Iris pigment epithelial cell (primary cell): ENCODE measurements at places on chromosomes 12 and 14.

DNA sequence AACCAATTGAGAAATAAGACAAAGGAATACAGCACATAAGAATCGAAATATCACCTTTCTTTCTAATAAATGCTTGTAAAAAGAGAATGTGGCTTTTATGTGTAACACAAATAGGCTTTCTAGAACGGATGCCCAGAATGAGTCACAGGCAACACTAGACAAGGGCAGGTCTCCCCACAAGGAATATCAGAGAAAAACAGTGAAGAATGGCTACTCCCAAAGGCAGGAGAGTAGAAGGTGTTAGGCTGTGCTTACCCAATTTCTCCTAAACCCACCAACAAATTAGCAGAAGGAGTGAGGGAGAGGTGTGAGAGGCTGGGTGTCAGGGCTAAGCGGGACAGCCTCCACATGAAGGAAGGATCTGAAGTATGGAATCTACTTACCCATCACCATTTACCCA is 55.2 kb downstream of the GALNT4 start:
- peak; percentile 82 for DNase-seq

DNA sequence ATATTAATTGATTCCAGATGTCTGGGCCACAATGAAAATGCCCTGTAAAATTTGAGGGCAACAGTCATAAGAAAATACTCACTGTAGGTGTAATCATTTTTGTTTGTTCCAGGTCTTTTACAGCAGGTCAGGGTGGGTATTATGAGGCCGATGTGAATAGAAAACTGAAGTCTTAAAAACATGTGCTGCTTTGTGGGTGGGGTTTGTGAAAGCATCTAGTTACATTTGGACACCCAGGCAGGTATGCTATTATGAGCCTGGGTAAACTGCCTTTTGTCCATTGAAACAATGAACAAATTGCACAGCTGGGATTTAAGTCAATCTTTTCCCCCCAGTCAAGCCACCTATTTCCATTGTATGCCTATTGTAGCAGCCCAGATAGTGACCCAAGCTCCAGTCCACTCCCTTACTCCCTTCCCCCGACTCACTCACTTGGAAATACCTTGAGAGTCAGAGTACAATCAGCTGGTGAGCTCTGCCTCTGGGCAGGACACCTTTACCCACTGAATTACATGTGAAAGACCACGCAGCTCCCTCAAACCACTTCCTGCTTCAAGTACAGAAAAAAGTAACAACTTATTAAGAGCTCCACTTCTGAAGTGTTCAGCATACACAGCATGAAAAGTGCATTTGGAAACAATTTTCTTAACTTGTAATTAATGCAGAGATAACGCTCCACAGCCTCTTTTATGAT is 1.8 kb downstream of the IGF1 start:
- no peak for DNase-seq

- DNase-seq: no peak
These were observed 69.7 kb upstream of the VRK1 start for GRCh38 chr14:96727491-96727890.

DNA sequence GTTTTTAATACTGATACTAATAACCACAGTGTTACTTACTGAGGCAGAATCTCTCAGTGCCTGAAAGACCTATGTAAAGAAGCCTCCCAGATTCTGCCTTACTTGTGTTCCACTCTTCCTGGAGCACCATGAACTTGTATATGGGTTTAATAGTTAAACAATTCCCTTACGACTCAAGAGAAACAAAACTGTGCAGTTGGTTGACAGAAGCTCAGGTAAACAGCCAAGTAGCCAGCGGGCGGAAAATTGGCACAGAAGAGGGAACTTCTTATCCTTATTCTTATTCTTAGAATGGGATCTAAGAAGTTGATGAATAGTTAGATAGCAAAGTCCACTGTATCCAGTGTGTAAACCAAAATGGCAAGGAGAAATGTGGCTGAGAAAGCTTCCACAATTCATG is 22.7 kb upstream of the MAGOHB start:
- DNase-seq: no peak

GRCh38 chr12:49220972-49221371 is 32.1 kb upstream of the TUBA1A start:
- no peak for DNase-seq

- peak; percentile 62 for DNase-seq
These were observed 37.5 kb downstream of the PLCZ1 start for GRCh38 chr12:18700271-18700670.

DNA sequence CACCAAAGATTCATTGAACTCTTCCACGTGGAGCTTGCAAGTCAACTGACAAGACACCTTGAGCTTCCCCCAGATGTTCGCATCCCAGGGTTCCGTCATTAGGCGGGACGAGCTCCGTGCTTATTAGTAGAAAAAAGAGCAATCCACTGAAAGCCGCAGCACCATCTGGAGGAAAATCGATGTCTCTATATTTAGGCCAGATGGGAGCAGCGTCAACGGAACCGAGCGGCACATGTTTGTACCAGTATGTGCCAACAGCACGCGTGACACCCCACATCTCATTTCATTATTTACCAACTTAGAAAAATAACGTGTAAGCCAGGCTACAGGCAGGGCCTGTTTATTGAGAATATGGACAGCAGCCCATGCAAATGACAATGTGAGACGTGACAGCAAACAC is 45.8 kb upstream of the TMEM132D start:
- DNase-seq: no peak

GRCh38 chr14:105061428-105062047 is 3.7 kb downstream of the GPR132 start:
- no peak for DNase-seq

DNA sequence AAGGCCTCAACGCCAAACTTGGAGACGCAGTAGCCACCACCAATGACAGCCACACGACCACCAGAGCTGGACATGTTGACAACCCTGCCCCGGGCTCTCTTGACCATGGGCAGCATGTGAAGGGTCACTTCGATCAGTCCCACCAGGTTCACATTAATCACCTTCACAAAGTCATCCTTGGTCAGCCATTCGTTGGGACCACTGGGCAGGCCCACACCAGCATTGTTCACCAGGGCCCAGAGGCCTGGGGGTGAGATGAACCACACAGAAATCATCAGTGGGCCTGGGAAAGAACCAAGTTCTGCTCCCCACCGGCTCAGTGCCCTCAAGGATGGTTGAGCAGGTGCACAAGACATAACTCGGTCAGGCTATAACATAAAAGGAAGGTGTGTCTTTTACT is 4.0 kb downstream of the SDR9C7 start:
- DNase-seq: no peak

DNA sequence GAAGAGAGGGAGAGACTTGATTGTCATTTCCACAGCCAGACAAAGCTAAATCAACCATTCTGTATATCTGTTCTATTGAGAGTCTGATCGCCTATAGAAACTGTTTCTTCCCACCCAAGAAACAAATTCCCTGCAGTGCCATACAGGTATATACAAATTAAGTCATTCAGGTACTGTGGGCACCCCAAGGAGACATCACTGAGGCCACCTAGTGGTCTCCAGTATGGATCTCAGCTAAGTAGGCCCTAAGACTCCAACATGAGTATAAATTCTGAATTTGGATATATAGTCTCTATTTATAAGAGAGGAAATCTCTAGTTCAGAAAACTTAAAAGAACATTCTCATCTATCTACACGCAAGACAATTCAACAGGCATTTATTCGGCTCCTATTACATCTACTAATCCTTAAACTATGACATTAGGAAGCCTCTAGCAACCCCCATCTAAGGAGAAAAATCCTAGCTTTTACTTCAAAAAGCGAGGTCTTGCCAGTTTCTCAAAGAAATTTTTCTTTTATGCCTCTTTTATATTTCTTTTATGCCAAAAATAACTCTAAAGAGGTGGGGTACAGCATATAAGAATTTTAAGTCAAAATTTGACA is 62.6 kb downstream of the DCAF5 start:
- peak; percentile 58 for DNase-seq

DNA sequence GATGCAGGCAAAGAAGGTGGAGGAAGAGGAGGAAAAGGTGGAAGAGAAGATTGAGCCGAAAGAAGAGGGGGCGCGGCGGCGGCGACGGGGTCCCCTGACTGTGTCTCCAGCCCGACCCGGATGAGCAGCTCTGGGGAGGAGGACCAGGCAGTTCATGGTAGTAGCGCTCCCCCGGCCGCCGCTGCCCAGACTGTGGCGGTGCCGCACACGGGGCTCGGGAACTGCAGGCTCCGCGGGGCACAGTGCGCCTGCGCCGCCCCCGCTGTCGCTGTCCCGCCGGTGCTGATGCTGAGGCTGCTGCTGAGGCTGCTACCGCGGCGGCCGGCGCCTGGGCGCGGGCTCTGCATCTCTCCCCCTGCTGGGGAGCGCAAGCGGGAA is at the start of gene KCNH5:
Gene KCNH5, minus strand, starts transcription at position 225 of the 378 bp plus-strand sequence. CDS start 272 bp downstream, outside the sequence.
- peak; percentile 24 for DNase-seq

DNA sequence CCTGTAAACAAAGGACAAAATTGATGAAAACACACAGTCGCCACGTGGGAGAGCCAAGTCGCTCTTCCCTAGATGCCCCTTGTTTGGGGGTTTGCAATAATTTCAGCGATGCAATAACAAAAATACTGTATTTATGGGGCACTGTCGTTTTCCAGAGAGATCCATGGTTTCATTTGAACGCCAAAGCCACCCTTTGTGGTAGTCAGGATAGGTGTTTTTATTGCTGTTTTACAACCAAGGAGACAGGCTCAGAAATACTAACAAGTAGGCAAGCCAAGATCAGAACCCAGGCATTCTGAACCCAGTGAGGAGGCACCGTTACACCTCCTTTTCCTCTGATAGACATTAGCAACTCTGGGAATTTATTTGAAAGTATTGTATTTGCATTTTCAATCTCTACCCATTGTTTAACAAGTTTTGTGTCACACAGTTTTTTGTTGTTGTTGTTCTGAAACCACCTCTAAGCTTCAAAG is 831 bp upstream of the BTBD7 start:
- no peak for DNase-seq

DNA sequence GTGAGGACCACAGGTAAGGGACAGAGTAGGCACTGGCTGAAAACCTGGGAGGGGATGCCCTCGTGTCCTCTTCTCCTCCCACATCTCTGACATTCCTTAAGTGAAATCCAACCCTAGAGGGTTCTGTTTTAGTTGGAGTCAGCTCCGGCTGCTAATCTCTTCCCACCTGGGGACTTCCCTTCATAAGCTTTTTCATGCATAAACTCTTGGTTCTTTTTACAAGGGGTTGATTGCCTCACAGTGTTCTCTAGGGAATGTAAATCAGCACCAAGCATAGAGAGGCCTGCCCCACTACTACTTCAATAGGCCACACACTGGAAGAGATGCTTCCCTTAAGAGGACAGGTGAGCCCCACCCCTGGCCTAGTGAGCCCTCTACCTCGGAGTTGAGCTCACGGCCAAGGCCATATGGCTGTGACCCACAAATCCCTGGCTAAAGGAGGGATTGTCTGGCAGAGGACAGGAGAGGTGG is 3.2 kb upstream of the SYNDIG1L start:
- DNase-seq: no peak

DNA sequence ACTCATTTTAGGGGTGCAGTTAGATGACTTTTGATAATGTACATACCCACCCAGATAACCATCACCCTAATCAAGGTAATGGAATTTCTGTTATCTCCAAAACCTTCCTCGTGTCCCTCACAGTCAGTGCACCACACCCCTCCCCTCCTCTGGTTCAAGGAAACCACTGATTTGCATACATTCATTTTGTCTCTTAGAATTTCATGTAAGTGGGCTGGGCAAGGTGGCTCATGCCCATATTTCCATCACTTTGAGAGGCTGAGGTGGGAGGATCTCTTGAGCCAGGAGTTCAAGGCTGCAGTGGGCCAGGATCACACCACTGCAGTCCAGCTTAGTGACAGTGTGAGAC is 15.7 kb downstream of the ADIPOR2 start:
- no peak for DNase-seq

DNA sequence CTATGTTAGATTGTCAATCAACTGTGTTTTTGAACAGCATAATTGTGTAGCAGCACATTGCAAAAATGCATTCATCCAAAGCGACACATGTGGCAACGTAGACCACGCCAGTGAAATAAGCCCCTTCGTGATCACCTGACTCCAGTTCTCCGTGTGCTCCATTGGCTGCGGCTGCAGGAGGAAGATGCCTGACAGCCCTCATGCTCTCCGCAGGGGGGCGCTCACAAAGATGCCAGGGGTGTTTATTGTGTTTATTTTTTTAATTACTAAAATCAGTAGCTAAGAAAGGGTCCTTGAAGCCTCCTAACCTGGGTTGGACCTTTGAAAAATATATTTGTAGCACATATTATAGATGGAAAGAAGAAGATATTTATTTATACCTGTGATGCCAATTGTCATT is 116.3 kb downstream of the SLC15A4 start:
- DNase-seq: no peak

GRCh38 chr14:104879201-104879982 is 14.3 kb downstream of the CEP170B start:
- DNase-seq: no peak

DNA sequence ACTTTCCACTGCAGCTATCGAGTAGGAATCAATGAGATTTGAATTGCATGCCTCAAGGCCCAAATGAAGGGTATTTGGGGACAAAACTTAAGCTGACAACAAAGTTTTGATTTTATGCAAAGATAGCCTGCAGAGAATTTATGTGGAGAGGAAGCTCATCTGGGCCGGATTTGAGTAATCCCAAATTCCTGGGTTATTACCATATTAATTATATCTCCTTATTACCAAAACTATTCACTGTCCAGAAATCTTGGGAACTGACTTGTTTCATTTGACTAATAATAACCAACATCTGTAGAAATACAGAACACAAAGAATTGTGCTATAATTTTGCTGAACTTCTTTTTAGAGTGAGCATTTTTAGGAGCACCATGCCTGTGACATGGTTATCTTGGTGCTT is 70.4 kb downstream of the KITLG start:
- no peak for DNase-seq

GRCh38 chr14:85093631-85094330 is 436.2 kb upstream of the FLRT2 start:
- DNase-seq: peak; percentile 53

DNA sequence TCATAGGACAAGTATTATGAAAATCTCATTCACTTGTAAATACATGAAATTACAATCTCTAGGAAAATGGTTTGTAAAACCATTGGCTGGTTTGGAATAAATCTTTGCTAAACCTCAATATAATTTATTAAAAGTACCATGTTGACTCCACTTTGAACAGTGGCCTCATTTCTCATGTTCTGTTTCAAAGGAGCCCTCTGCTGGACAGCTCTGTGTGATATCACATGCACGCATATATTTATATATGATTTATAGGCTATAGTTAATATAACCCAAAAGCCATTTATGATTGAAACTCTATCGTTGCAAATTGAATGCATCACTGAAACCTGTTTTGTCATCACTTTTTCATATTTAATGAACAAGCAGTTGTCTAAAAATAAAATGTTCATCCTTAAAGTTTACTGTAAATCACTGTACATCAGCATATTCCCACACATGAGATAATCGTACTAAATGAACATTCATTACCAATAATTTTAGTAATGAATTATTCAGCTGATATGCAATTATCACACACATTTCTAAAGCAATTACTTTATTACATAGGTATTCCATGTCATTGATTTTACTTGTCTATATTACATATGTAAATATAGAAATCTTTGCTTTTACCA is 493.8 kb downstream of the NPAS3 start:
- peak; percentile 65 for DNase-seq

GRCh38 chr12:106436164-106436563 is 78.6 kb downstream of the POLR3B start:
- peak; percentile 30 for DNase-seq

- no peak for DNase-seq
These were observed 2.0 kb upstream of the XPOT start for GRCh38 chr12:64402181-64402580.

GRCh38 chr14:78519863-78520262 is 349.7 kb downstream of the NRXN3 start:
- peak; percentile 0 for DNase-seq

- DNase-seq: no peak
These were observed 927 bp upstream of the LRP6 start for GRCh38 chr12:12267742-12268200.

- peak; percentile 93 for DNase-seq
These were observed 3.0 kb downstream of the GAS2L3 start for GRCh38 chr12:100576331-100577036.
